ENCODE measurements at places on chromosomes 4 and X.

DNA sequence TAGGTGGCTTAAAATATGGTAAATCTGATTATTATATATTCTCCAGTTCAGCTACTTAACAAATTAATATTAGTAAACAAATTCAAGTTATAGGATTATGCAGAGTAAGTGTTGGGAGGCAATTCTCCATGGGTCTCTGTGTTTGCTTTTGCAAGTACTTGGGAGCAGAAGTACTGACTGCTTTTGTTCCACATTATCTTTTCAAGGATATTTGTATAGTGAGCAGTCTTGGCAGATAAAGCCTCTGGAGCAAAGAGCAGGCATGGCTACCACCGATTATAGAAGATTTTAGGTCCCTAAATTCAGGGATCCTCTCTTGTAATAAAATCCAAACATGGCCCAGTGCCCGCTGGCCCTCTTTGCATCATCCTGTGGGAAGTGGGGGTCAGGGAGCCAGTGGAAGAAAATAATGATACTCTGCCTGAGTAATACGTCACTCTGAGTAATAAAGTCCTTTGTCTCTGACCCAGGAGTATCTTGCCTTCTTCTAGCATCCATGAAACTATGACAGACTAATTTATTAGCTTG is 23.2 kb downstream of the NDNF start:
- DNase-seq: no peak

DNA sequence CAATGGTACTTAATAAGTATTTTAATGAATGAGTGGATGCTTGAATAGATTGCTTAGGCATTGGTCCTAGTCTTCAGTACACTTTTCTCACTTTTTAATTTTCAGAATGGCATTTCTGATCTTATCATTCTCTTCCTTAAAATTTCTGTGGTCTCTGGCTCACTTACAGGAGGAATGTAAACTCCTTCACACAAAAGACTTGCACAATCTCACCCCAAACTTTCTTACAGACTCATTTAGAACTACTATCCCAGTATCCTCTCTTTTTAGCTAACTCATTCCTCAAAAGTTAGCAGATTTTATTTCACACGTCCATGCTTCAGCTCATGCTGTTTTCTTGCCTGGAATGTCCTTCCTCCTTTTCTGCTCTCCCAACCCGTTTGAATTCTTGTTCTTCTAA is 350.1 kb downstream of the GRXCR1 start:
- no peak for DNase-seq

GRCh38 chr4:118235566-118236120 is 117.2 kb downstream of the PRSS12 start:
- no peak for DNase-seq

DNA sequence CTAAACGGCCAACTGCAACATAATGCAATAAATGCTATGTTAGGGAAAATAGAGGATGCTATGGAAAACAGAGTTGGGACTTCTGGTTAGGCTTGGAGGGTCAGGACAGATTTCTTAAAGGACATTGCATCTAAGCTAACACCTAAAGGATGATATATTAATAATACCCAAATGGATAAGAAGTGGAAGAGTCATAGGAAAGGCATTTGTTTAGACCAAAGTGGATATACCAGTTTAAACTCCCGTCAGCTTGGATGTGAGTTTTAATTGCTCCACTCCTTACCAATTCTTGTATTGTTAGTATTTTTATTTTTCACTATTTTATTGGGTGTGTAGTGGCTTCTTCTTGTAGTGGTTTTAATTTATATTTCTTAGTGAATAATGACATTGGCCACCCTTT is 93.9 kb downstream of the PTPN13 start:
- no peak for DNase-seq

- DNase-seq: no peak
Observed at GRCh38 chr4:3685081-3685645, 81.0 kb upstream of the ADRA2C start.

- DNase-seq: no peak
Observed at GRCh38 chr4:143486314-143486713, 27.2 kb upstream of the SMARCA5 start.

DNA sequence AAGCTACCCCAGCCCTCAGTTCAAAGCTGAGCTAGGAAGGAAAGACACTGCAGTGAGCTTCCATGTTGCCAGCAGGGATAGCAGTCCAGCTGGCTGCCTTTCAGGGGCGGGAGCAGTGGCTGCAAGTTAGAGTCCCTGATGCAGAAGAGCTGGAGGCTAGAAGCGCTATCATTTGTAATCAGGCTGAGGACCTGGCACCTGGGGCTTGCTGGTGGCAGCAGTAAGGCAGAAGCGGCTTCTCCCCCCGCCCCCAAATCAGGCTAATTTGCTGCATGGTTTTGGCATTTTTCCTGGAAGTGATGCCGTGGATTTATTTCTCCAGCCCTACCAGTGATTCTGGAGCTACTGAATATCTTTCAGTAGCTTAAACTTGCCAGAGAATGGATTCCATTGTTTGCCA is 203.3 kb downstream of the CLCN4 start:
- DNase-seq: no peak

GRCh38 chrX:38805432-38806389 is 4.5 kb downstream of the MID1IP1 start:
- peak; percentile 78 for DNase-seq

DNA sequence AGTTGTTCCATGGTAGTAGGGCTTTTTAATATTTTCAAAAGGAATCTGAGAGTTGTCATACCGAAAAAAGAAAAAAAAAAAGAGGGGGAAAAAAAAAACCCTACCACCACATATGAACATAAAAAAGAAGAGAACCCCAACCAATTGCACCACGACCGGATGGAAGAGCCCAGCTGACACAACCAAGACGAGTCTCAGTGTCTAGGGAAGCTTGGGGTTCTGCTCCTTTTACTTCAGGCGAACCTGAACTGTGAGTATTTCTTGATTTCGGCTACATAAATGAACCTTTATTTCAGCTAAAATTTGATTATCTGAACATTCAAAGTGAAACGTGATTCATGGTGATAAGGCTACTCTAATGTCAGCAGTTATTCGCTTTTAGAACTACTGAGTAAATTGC is at the start of gene GPR34:
GPR34 (plus strand) TSS at position 139 of the 400 bp plus-strand sequence. CDS start 6,661 bp downstream, outside the sequence.
- peak; percentile 14 for DNase-seq

DNA sequence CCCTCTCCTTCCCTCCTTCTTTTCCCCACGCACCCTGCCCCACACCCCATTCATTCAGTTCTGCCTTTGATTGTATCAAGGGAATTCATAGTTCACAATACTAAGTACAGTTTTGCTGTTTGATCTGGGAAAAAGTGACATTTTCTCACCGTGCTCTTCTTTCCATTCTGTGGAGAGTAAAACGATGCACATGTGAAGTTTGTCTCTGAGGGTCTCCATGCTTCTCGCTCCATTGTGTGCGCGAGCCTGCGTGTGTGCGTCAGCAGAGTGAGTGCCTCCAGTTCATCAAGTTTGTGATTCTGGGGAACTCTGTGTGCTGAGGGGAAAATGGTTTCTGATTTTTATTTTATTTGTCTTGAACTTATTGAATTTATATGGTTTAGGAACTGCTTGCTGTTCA is 1.9 kb downstream of the STK26 start:
- no peak for DNase-seq

GRCh38 chr4:112214390-112215264 is 17.0 kb upstream of the AP1AR start:
- peak; percentile 36 for DNase-seq

DNA sequence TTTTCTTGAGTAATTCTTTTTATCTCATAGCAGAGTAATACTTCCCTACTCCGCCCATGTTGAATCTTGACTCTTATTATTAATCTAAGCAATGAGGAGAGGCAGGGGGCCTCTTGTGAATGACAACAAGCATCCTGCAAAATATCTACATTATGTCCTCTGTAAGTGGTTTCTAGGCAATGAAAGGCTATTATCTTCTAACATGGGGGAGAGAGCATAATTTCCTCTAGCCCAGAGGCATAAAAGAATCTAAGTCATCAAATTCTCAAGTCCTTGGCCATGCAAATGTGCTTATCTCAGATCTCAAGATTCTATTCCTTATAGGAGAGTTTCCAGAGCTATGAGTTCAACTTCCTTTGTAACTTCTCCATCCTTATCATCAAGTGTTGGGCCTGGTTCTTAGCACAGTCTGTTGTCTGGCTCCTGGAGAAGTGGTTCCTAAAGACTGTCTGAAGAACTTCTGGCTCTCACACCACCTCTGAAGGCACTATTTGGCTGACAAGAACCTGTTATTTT is 423.1 kb upstream of the INTU start:
- no peak for DNase-seq

DNA sequence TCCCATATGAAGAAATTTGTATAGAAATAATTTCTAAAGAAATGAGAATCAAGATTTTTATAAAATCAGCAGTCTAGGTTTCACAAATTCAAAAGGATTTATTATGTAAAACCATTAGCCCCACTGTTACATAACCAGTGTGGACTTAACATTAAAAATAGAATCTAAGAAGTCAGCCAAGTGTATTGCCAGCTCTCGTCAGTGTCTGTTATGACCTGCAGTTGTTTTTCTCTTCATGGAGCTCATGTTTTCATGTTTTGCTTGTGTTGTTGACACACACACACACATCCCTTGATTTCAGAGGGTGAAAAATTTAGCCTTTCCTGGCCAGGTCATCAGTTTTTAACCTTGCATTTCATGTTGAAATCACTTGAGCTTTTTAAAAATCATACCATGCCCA is 39.5 kb downstream of the USP38 start:
- DNase-seq: no peak

DNA sequence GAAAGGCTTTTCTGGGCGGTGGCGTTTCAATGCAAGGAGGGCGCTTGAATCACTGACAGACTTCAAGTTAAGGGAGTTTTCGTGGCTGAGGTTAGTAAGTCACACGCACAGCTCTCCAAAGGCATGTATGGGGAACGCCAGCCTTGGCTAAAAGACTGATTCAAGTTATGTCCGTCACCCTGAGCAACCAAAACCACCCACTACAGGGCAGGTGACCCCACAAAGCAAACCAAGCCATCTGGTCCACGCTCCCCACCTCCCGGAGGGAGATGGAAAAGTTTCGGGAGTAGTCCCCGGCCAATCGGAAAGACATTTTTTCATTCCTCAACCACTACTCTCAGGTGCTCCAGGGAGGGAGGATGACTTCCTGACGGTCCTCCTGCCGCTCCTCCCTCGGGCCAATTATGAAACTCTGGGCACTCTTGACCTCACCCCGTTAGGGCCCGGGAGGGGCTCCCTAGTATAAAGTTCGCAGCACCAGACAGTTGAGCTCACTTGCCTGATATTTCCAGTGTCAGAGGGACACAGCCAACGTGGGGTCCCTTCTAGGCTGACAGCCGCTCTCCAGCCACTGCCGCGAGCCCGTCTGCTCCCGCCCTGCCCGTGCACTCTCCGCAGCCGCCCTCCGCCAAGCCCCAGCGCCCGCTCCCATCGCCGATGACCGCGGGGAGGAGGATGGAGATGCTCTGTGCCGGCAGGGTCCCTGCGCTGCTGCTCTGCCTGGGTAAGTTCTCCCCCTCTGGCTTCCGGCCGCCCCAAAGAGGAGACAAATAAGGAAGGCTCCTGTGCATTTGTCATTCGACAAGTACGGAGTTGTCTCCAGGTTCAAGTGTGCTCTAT is at the start of gene EREG:
EREG (plus strand) TSS at position 494 of the 840 bp plus-strand sequence; CDS start at position 658, 164 bp downstream.
- peak; percentile 6 for DNase-seq

DNA sequence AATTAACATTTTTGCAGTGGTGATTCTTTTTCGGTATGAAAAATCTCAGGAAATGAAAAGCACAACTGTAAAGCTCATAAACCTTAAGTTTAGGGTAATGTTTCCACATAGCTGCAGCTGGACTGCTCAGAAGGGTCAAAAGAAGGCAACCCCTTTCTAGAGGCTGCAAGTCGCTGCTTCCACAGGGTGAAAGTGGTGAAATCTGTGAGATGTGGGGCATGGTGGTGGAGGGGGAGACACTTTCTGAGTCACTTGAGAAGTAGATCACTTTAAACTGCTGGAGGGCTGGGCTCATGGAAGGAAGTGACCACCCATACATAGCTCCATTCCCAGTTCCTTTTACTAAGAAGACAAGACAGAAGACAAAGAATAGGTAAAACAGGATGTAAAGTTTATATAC is 8.7 kb downstream of the SFRP2 start:
- DNase-seq: no peak

DNA sequence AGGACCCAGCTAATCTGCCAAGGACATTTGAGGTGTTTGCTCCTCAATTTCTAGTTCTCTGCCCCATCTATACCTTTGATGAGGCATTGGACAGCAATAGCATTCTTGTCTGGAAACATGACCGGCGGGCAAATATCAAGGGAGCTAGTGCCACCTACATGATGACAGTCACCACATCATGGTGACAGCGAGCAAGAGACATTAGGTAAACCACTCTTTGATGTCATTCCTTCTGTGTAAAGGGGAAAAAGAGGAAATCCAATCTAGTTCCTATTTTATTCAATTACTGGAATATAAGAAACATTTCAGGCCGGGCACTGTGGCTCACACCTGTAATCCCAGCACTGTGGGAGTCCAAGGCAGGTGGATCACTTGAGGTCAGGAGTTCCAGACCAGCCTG is 20.7 kb upstream of the IL13RA1 start:
- no peak for DNase-seq

GRCh38 chr4:118265312-118266144 is 87.3 kb downstream of the PRSS12 start:
- DNase-seq: peak; percentile 12

- no peak for DNase-seq
Observed at GRCh38 chr4:111475001-111475400, 670.3 kb upstream of the FAM241A start.

- no peak for DNase-seq
Observed at GRCh38 chrX:110436523-110436922, 77.9 kb downstream of the RTL9 start.

GRCh38 chr4:107666134-107666533 is 53.9 kb downstream of the PAPSS1 start:
- no peak for DNase-seq

DNA sequence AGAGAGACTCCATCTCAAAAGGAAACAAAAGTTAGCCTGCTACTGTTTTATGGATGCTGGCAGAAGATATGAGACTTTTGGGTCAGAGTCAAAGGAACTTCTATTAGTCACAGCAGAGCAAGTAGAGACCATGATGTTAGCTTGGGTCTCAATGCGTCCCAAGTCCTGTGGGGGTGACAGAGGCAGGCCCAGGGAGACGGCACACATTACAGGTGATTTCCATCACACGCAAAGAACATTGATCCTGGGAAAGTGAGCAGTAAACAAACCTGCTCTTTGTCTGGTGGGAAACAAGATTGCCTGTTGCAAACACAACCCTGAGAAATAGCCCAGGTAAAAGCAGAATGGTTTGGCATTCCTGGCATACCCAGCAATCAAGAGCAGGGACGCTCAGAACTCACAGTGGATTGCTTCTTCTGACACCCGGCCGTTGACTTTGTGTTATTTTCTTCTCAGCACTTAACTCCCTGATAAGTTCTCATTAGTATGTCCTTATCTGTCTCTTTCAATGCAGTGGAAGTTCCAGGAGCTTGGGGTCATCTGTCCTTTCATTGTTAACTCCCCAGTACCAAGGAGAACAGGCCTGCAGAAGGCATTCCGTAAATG is 51.2 kb upstream of the LGI2 start:
- DNase-seq: no peak

All from CD4-positive, alpha-beta T cell treated with Interleukin-12 subunit alpha and Interleukin-12 subunit beta, for 1 hour (primary cell).